ENCODE measurements at places on chromosomes 1 and 21.

DNA sequence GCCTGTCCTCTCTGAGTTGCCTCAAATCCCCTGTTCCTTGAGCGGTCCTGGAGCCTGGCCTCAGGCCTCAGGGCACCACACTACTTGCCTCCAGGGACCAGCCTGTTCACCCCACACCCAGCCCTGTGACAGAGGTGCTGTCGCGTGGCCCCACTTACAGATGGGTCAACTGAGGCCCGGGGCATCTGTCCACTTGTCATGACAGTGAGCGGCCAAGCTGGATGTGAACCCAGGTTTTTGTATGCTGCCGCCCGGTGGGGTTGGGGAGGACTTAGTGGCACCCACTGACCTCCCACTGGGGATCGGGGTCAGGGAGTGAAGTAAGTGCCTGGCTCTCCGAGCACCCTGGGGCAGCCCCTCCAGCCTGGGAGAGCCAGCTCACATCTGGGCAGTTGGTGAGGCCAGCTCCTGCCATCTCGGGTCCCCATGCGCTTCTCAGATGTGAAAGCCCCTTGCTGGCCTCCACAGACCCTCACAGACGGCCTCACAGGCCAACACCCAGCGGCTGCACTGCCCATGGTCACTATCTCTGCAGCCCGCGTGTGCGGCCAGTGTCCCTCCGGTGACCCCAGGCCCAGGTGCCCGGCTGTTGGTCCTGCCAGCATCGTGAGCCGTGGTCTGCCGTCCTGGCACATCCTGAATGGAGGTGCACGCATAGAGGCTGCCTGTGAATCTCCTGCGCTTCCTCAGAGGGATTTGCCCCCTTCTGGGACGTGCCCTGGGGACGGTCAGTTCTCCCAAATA, 9.3 kb upstream of the FAAP20 start:
- no peak for DNase-seq

DNA sequence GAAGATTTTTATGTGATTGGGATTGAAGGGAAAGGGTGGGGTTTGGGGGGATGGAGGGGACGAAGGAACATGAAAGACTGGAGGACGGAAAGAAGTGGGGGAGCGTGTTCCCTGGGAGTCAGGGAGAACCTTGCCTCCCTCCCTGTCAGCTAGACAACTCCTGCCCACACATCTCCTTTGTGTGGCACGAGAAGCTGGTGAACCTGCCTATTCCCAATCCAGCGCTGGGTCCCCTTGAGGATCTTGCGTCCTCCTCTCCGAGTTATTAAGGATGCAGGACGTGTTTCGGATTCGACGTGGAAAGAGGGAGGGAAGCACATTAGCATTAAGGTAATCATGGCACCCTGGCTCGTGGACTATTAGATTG, 1.4 kb downstream of the LRRC7 start:
- DNase-seq, result no peak

DNA sequence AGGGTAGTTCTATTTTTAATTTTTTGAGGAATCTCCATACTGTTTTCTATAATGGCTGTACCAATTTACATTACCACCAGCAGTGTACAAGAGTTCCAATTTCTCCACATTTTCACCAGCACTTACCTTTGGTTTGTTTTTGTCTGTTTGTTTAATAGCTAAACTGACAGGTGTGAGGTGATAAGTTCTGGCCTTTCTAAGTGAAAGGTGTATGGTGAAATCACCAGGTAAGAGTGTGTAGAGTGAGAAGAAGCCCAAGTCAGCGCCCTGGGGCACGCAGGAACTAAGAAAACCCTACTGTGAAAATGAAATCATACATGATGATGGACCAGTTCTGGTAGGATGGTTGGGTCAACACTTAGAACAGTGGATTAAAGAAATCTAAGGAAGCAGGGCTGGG, 34.5 kb downstream of the BTG3 start:
- DNase-seq, result no peak

DNA sequence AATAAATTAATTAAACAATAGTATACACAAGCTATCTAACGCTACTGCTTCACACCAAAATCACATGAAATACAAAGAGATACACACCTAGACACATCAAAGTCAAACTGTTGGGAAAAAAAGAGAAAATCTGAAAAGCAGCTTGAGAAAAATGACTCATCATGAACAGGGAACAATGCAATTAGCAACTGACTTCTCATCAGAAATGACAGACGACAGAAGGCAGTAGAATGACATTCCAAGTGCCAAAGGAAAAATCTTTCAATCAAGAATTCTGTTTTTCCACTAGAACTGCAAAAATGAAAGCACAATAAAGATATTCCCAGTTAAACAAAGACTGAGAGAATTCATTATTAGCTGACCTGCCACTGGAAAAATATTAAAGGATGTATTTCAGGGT, 57.2 kb downstream of the CAPN9 start:
- no peak for DNase-seq

- no peak for DNase-seq
Observed at GRCh38 chr1:236489710-236490377, 33.9 kb upstream of the LGALS8 start.

- DNase-seq, result no peak
Observed at GRCh38 chr1:96741335-96741734, 19.8 kb downstream of the PTBP2 start.

All from cerebellar nuclear complex (tissue), 1 donor.